ENCODE measurements at places on chromosomes 11 and 22. TPM values are rescaled to one million over a fixed set of nuclear protein-coding genes. Genes with fewer than 3 reads are reported as not detected.

The OR51B4 gene
- not detected for total RNA-seq

DNA sequence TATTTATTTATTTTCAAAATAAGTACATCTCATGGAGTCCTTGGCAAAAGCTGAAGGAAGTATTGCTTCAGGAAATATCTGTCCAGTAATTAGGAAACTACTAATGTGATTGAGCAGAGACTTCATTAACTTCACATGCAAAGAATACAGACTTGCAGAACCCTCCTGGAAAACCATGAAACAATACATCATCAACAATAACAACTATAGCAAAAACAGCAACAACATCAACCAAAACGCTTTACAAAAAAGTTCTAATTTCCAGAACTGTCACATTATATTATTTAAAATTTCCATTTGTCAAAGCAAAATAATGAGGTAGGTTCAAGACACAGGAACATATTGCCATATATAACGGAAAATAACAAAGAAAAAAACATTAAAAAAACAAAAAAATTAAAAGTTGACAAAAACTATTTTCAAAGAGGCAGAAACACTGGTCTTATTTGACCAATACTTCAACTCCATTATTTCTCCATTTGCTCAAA is 79.8 kb upstream of the TOP3B start:
- DNase-seq, result no peak
- H3K36me3 ChIP-seq, result no peaks in the 10 kb centered on the region
- H3K27me3 ChIP-seq, result no peaks in the 10 kb centered on the region
- no peak overlapping the region for H3K4me3 ChIP-seq
- no peak overlapping the region for H3K27ac ChIP-seq

- no peak overlapping the region for H3K27ac ChIP-seq
- no peaks in the 10 kb centered on the region for H3K27me3 ChIP-seq
- H3K4me1 ChIP-seq, result no peaks in the 10 kb centered on the region
- DNase-seq, result no peak
- no peak overlapping the region for H3K4me3 ChIP-seq
- H3K36me3 ChIP-seq, result no peaks in the 10 kb centered on the region
Measured at GRCh38 chr11:45512471-45513148, 152.8 kb downstream of the CHST1 start.

DNA sequence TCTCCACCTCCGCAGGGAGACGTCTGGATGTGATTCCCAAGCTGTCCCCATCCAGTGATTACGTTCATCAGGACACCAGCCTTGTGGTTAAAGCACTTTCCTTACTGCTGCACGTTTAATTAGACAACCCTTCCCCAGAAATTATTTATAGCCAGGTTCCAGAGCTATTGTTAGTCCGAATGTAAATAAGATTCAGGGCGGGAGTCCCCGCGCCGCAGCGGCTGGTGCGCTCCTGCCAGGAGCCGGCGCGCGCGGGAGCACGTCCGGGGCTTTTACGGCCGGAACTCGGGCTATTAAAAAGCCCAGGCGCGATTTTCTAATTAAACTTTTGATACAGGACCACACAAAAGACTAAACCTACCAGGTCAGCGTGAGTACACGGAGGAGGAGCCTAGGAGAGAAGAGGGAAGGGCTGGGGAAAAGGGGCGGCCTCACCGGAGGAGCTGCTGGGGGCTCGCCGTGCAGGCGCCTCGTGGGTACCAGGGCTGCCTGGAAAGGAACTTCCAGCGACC is 538.3 kb downstream of the OPCML start:
- no peaks in the 10 kb centered on the region for H3K27me3 ChIP-seq
- no peaks in the 10 kb centered on the region for H3K36me3 ChIP-seq
- H3K4me1 ChIP-seq, result no peaks in the 10 kb centered on the region

DNA sequence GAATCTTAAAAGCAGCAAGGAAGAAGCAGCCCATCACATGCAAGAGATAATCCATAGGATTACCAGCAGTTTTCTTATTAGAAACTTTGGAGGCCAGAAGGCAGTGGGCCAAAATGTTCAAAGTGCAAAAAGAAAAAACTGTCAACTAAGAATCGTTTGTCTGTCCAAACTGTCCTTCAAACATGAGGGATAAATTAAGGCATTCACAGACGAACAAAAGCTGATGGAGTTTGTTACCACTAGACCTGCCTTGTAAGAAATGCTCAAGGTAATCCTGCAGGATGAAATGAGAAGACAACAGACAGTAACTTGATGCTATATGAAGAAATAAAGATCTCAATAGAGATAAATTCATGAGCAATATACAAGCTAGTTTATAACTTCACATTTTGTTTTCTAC is 150.4 kb downstream of the WNT7B start:
- H3K36me3 ChIP-seq, result no peaks in the 10 kb centered on the region
- H3K27ac ChIP-seq, result no peak overlapping the region
- H3K4me1 ChIP-seq, result no peaks in the 10 kb centered on the region
- H3K27me3 ChIP-seq, result no peaks in the 10 kb centered on the region
- DNase-seq, result no peak
- no peak overlapping the region for H3K4me3 ChIP-seq
